ENCODE measurements at places on chromosomes 4 and X. TPM values are rescaled to one million over a fixed set of nuclear protein-coding genes. Genes with fewer than 3 reads are reported as not detected.

GRCh38 chr4:184887333-184887732 is 61.6 kb upstream of the ACSL1 start:
- no peak overlapping the region for H3K27ac ChIP-seq
- no peak overlapping the region for H3K4me3 ChIP-seq

DNA sequence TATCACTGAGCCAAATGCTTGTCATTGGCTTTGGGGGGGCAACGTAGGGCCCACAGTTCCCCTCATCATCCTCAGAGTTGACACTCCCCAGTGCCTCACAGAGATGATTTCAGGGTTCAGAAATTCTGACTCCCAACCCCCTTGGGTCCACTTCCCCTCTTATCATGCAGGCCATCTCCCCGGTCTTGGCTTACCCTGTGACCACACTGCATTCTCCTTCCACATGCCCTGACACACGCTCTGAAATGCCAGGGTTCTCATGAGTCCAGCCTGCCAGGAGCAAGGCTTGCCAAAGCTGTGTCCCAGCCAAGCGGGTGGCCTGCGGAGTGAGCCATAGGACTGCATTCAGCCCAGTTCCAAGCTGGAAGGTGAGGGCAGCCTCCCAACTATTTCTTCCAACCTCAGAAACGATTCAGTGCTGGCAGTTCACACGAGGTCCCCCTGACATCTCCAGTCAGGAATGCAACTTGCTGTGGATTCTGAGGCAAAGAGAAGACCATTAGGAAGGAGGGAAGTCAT is 101.2 kb downstream of the SMIM20 start:
- H3K4me1 ChIP-seq = no peaks in the 10 kb centered on the region
- H3K4me3 ChIP-seq = no peak overlapping the region

- no peaks in the 10 kb centered on the region for H3K27me3 ChIP-seq
- no peak overlapping the region for H3K4me3 ChIP-seq
- DNase-seq = no peak
Measured at GRCh38 chrX:48487362-48487798, 11.4 kb downstream of the FTSJ1 start.

- H3K4me3 ChIP-seq = no peak overlapping the region
- no peaks in the 10 kb centered on the region for H3K36me3 ChIP-seq
- DNase-seq = no peak
- H3K27ac ChIP-seq = no peak overlapping the region
- no peaks in the 10 kb centered on the region for H3K4me1 ChIP-seq
Measured at GRCh38 chr4:55107054-55107453, 18.3 kb downstream of the KDR start.

DNA sequence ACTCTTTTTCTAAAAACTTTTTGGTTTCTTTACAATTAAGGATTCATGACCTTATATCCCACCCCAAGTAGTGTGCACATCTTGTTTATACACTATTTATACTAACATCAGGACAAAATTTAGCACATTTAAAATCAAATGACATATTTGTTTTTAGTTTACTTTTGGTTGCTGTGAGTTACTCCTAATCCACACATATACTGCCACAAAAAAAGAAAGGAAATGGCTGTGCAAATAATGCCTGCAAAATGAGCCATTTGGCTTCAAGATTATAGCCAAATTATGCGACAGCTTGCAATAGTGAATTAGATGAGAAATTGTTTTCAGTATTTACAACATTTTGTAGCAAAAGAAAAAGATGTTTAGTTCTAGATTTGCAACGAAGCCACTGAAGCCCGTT is 10.4 kb upstream of the ARHGEF38 start:
- H3K4me3 ChIP-seq = no peak overlapping the region
- no peaks in the 10 kb centered on the region for H3K36me3 ChIP-seq
- H3K4me1 ChIP-seq = peaks cover 4% of the 10 kb centered on the region
- H3K27me3 ChIP-seq = peaks cover 18% of the 10 kb centered on the region
- DNase-seq = no peak
- H3K27ac ChIP-seq = no peak overlapping the region

GRCh38 chr4:184541907-184542306 is 67.6 kb upstream of the IRF2 start:
- no peak overlapping the region for H3K4me3 ChIP-seq
- H3K27ac ChIP-seq = no peak overlapping the region
- H3K27me3 ChIP-seq = no peaks in the 10 kb centered on the region
- H3K36me3 ChIP-seq = no peaks in the 10 kb centered on the region
- H3K4me1 ChIP-seq = peaks cover 19% of the 10 kb centered on the region
- no peak for DNase-seq

- H3K36me3 ChIP-seq = no peaks in the 10 kb centered on the region
- H3K27me3 ChIP-seq = no peaks in the 10 kb centered on the region
- no peaks in the 10 kb centered on the region for H3K4me1 ChIP-seq
Measured at GRCh38 chr4:35867057-35867456, 377.3 kb downstream of the ARAP2 start.

DNA sequence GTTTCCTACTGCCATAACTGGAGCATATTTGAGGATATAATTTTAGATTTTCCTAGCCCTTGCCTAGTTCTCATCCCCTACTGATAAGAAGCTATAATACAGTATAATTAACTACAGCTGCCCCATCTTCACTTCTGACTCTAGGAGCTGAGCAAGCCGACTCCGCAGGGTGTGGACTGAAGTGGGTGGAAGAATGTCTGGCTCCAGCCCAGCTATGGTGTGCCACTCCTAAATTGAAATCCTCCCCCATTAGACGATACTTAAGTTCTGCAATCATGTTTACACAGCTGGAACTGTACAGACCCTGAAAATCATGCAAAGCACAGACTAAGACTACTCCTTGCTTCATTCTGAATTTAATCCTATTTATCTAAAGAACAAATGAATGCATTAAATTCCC is 93.1 kb downstream of the PCDH19 start:
- no peaks in the 10 kb centered on the region for H3K27me3 ChIP-seq
- H3K4me1 ChIP-seq = no peaks in the 10 kb centered on the region
- no peak for DNase-seq
- no peak overlapping the region for H3K4me3 ChIP-seq
- no peak overlapping the region for H3K27ac ChIP-seq

DNA sequence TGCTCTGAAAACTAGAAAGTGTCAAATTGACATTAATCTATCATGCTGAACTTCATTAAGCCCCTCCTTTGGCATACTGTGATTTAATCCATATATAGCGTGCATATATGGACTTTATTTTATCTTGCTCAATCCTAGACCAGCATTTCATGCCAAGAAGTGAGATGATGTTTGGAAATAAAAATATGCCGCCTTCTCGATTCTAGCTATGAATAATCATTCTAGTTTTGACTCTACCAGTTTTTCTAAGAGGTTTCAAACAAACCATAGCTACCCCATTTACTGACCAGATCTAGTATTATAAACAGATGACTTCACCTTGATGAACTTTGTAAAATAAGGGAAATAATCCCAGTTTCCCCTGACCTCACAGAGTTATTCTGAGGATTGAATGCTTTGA is 95.0 kb downstream of the ARX start:
- no peaks in the 10 kb centered on the region for H3K27me3 ChIP-seq
- H3K4me3 ChIP-seq = no peak overlapping the region
- H3K4me1 ChIP-seq = peaks cover 2% of the 10 kb centered on the region
- peaks cover 31% of the 10 kb centered on the region for H3K36me3 ChIP-seq
- no peak for DNase-seq

The CT45A10 gene
- total RNA-seq = not detected

The CYTL1 gene
- not detected for total RNA-seq

The DIPK2B gene
- not detected for total RNA-seq

The MAGEA6 gene
- not detected for total RNA-seq

The AMBN gene
- total RNA-seq = not detected

The GC gene
- not detected for total RNA-seq

Measured in activated naive CD8-positive, alpha-beta T cell treated with anti-CD3 and anti-CD28 coated beads for 36 hours (primary cell).